HS-5 (cell line): ENCODE measurements at places on chromosomes 6 and 20.

DNA sequence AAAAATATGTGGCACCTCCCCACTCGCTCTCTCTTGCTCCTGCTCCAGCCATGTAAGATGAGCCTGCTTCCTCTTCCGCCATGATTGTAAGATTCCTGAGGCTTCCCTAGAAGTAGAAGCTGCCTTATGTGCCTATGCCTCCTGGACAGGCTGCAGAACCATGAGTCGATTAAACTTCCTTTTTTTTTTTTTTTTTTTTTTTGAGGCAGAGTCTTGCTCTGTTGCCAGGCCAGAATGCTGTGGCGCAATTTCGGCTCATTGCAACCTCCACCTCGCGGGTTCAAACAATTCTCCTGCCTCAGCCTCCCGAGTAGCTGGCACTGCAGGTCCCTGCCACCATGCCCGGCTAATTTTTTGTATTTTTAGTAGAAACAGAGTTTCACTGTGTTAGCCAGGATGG is 112.5 kb downstream of the FAM217A start:
- no peak for DNase-seq

DNA sequence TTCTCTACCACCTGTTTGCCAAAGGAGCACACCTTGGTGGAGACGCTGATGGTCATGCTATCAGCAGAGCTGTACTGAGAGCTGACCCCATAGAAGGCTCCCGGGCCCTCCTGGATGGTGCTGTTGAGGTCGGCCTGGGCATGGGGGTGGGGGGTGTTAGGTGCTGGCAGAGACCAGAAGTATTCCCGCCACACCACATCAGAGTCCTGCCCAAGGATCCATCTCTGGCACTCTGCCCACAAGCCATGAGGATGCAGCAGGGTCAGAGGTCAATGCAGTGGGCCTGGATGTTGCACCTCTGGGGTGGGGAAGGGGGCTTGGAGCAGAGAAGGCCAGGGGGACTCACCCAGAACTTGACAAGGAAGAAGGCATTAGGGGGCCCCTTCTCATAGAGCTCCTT is 7.4 kb downstream of the RPL10A start:
- DNase-seq = no peak

DNA sequence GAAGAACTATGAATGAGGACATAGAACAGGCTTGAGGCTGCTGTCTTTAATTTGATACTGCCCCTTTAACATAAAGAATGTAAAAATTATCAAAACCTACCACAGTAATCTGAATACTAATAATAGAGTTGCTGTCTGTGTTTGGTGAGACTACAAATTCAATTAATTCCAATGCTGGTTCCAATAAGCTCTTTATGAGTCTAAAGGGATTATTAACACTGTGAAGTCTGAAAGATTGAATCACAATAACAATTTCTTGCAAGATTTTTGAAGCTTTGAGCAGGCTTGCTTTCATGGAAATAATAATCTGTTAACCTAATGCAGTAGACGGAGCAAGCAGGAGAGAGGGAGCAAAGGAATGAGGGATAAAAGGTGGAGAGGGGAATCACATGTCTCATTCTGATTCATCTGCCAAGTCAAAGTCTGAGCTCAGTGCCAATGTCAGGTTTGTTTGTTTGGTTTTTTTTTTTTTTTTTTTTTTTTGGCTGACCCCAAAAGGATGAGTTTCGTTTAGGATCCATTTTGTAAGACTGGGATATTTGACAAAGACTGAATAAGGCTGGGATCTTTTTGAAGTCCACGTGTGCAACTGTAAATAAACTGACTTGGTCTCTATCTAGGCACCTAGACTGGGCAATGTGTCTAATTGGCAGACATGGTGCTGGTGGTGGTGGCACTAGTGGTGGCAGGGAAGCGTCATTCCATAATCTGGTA is 211.6 kb downstream of the RNF144B start:
- DNase-seq = no peak

DNA sequence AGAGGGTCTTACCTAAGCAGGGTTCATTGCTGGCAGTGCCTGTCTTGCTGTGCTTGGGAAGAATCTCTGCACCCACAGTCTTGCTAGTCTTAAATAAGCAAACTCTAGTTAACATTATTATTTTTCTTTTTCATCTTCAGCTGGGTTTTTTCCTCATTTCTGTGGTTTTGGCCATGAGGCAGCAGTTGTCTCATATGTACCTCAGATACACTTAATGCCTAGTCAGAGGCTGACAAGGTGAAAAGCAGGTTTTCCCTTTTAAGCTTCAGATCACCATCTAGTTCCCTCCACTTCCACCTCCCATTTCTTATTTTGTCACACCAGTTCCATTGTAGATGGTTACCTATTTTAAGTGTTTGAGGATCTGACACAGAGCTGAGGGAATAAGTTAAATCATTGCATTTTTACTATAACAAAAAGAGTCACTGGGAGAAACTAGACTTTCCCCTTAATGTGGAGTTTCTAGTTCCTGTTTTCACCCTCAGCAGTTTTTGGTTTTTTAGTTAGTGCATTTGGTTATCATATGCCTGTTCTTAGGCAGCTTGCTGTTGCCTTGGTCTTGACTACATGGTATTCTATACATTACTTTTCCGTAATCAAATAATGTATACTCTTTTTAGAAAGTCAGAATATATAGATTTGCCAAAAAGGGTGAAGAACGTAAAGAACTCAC is 46.0 kb downstream of the AFDN start:
- no peak for DNase-seq

DNA sequence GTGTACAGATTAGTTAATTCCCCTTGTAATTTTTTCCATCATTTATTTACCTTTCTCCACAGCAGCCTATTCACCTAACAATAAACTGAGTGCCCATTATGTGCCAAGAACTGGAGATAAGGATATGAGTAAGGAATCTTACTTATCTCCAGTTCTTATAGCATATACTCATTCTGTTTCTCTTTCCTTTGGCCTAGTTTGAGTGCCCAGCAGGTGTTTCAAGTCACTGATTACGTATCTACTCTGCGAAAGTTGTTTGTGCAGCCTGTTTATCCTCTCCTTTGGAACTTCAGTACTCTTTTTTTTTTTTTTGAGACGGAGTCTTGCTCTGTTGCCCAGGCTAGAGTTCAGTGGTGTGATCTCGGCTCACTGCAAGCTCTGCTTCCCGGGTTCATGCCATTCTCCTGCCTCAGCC is 17.3 kb upstream of the POU5F1 start:
- no peak for DNase-seq

- DNase-seq = no peak
These were observed 110.0 kb upstream of the SSTR4 start for GRCh38 chr20:22924949-22925612.

- no peak for DNase-seq
These were observed 276.5 kb downstream of the QKI start for GRCh38 chr6:163691049-163691448.

GRCh38 chr6:29845405-29846006 is 17.9 kb downstream of the HLA-G start:
- no peak for DNase-seq

DNA sequence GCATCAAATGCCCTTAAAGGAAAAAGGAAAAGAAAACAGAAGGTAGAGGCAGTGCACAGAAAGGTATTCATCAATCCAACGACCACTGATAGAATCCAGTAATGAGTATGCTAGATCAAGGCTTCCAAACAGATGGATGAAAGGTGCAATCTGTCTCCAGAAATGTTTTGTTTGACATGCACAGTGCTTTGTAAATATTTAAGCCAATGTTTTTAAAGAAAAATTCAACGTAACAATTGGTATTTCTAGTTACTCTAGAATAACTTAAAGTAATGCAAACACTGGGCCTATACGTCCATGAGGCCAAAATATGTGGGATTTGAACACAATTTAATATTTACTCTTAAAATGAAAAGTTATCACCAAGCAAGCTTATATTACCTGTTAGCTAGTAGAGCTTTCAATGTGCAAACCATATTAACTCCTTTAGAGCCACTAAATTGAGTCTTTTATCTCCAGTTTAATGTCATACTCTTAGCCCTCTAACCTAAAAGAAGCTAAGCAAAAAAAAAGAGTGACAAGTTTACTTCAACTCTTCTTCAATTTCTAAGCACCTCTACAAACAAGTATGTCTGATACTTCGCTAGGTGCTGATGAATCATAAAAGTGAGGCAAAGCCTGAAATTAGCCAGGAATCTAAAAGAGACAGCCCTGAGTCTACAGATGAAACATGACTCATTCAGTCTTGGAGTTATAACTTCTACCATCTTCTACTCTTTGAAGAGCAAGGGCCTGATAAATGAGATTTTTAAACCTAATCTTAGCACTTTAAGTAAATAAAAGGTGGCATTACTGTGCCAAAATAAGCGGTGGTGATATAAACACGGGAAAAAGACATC is 169.8 kb downstream of the PTPRK start:
- DNase-seq = no peak

DNA sequence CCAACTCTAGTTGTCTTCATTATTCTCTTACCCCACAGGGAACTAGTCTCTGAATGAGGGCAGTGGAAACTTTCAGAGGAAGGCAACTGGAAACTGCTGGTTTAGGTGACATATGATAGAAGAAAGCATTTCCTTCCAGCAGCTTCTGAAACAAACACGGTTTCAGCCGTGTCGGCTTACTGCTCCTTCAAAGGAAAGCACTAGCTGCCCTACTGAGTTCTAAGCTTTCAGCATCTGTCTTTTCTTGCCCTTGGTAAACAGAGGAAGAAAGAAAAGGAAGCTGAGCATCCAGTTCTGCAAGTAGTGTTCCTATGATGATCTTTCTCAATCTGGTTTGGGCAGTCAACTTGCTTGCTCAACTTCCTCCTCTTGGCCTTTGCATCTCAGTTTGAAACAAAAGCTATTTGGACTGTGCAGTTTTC is 117.5 kb upstream of the CEP85L start:
- no peak for DNase-seq

- DNase-seq = no peak
These were observed 99.1 kb upstream of the DUSP22 start for GRCh38 chr6:193180-193579.

- no peak for DNase-seq
These were observed 15.0 kb downstream of the BTN2A1 start for GRCh38 chr6:26472549-26473290.

DNA sequence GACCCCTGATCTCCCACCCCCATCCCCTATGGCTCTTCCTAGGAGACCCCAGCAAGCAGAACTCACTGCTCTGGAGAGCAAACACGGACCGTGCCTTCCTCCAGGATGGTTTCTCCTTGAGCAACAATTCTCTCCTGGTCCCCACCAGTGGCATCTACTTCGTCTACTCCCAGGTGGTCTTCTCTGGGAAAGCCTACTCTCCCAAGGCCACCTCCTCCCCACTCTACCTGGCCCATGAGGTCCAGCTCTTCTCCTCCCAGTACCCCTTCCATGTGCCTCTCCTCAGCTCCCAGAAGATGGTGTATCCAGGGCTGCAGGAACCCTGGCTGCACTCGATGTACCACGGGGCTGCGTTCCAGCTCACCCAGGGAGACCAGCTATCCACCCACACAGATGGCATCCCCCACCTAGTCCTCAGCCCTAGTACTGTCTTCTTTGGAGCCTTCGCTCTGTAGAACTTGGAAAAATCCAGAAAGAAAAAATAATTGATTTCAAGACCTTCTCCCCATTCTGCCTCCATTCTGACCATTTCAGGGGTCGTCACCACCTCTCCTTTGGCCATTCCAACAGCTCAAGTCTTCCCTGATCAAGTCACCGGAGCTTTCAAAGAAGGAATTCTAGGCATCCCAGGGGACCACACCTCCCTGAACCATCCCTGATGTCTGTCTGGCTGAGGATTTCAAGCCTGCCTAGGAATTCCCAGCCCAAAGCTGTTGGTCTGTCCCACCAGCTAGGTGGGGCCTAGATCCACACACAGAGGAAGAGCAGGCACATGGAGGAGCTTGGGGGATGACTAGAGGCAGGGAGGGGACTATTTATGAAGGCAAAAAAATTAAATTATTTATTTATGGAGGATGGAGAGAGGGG is 1.4 kb downstream of the LTA start:
- DNase-seq = no peak

DNA sequence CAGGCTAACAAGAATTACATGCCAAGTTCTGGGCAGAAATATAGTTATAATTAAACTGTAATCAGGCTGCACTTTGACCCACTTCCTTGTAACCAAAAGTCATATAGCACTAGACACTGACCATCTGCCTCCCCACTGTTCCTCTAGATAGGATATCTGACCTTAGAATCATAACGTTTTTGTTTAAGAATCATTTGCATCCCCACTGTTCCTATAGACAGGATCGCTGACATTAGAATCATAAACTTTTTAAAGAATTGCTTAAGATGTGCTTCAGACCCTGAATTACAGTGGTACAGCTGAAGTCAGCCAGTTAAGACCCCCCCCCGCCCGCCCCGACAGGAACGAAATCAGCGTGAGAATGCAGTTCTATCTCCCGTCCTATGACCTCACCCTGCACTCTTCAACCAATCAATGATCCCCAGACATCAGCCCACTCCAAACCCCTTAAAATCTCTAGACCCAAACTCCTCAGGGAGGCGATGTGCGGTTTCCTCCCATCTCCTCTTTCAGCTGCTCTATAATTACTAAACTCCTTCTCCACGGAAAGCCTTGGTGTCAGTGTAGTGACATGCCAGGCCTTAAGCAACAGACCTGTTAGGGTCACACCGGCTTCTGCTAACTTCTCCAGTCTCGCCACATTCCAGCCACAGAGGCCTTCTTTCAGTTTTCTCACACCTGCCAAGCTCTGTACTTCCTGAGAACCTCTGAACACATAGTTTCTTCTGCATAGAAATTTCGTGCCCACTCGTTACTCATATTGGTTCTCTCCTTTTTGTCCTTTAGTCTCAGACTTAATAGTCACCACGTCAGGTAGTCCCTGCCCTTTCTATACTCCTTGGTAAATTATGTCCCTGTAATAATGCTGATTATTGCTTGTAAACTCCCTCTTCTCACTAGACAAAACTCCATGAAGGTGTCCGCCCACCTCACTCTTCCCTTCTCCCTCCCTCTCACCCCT is 93.5 kb downstream of the DTNBP1 start:
- no peak for DNase-seq

DNA sequence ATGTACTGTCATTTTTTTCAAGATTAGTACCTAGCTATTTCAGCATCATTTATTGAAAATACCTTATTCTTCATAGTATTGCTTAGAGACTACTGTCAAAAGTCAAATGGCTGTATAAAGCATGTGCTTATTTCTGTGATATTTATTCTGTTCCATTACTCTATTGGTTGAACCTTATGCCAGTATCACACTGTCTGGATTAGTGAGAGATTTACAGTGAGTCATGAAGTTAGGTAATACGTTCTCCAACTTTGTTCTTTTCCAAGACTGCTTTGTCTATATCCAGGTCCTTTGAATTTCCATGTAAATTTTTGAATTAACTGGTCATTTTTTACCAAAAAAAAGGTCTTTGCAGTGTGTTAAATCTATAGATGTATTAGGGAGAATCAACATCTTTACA is 18.6 kb upstream of the RNF217 start:
- DNase-seq = no peak
